PC-9 (cell line): ENCODE measurements at places on chromosomes 1 and 21. TPM values are rescaled to one million over a fixed set of nuclear protein-coding genes. Genes with fewer than 3 reads are reported as not detected.

GRCh38 chr1:3259020-3259419 lies 190.0 kb downstream of the PRDM16 start:
- H3K4me3 ChIP-seq, result no peak overlapping the region
- H3K36me3 ChIP-seq, result no peaks in the 10 kb centered on the region
- peaks cover 90% of the 10 kb centered on the region for H3K27me3 ChIP-seq
- no peak overlapping the region for H3K27ac ChIP-seq

- H3K27ac ChIP-seq, result no peak overlapping the region
Measured at GRCh38 chr1:94675373-94675772, 133.8 kb upstream of the F3 start.

GRCh38 chr1:214882616-214883015 lies 199.9 kb upstream of the KCNK2 start:
- no peak for DNase-seq
- no peaks in the 10 kb centered on the region for H3K27me3 ChIP-seq
- H3K4me1 ChIP-seq, result no peaks in the 10 kb centered on the region
- no peak overlapping the region for H3K4me3 ChIP-seq

DNA sequence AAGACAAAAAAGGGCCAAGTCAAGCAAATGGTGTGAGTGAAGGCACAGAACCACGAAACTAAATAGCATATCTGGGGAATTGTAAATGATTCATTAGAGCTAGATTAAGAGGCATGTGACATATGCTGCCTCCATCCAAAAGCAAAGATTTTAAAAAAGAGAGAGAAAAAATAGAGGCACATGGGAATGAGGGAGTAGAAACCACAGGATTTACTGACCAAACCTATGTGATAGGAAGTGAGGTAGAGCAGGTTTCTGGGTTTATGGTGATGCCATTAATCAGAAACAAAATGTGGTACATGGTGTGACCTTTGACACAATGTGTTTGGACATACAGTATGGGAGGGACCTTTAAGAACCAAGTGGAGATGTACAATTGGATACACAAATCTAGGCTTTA lies 13.6 kb downstream of the C1orf52 start:
- no peak for DNase-seq
- no peak overlapping the region for H3K27ac ChIP-seq
- no peak overlapping the region for H3K4me3 ChIP-seq
- H3K27me3 ChIP-seq, result no peaks in the 10 kb centered on the region
- H3K4me1 ChIP-seq, result peaks cover 22% of the 10 kb centered on the region

DNA sequence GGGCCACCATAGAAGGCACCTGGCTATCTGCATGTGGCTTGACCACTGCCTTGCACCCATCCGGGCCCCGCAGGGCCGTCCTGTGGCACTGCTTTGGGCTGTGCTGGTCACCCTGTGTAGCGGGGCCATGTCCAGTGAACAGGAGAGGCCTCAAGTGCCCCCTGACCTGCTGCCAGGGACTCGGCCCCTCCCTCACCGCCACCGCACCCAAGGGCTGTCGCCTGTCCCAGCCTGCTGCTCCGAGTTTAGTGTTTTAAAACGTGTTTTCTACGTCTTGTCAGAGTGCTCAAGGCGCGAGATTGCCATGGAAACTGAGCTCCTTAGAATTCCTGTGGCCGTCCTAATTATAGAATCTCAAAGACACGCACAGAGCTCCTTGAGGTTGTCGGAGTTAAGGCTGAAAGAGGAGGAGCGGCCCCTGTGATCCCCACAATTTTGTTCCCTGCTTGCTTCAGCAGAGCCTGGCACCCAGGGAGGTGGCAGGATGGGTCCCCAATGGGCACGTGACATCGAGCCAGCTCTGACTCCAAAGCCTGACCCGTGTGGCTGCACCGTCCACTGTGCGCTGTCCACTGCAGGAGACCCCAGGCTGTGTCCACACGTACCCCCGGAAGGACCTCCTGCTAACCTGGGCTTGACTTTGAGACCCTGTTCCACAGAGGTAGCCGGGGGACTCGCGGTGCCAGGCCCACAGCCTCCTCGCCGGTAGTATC lies 66.2 kb downstream of the FAAP20 start:
- DNase-seq, result no peak
- no peak overlapping the region for H3K4me3 ChIP-seq
- no peak overlapping the region for H3K27ac ChIP-seq
- no peaks in the 10 kb centered on the region for H3K27me3 ChIP-seq
- H3K4me1 ChIP-seq, result peaks cover 17% of the 10 kb centered on the region

DNA sequence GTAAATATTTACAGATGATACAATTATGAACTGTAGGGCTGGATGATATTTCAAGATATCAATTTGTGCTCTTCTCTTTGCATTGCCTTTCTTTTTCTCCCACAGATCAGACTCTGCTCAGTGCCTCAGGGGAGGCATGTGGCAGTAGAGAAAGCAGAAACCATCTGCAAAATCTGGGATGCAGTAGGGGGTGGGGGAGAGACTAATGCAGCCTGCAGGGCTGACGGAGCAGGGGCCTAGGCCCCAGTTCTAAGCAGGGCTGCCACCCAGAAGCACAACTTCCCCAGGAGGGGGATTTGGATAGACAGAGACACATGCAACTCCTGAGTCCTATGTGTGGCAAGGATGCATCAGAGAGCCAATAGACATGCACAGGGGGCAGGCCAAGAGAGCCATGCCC lies 511.6 kb downstream of the SMYD3 start:
- H3K4me1 ChIP-seq, result no peaks in the 10 kb centered on the region
- no peak overlapping the region for H3K27ac ChIP-seq
- no peak overlapping the region for H3K4me3 ChIP-seq
- no peak for DNase-seq

GRCh38 chr1:178323067-178323466 lies 173.7 kb downstream of the CLEC20A start:
- H3K36me3 ChIP-seq, result no peaks in the 10 kb centered on the region
- no peaks in the 10 kb centered on the region for H3K27me3 ChIP-seq
- no peak overlapping the region for H3K27ac ChIP-seq
- DNase-seq, result no peak

GRCh38 chr1:98333406-98333805 lies 328.1 kb upstream of the SNX7 start:
- H3K36me3 ChIP-seq, result no peaks in the 10 kb centered on the region
- H3K27ac ChIP-seq, result no peak overlapping the region
- H3K4me1 ChIP-seq, result peaks cover 9% of the 10 kb centered on the region; the same call in 1 of the 2 replicates
- no peaks in the 10 kb centered on the region for H3K27me3 ChIP-seq
- no peak overlapping the region for H3K4me3 ChIP-seq

- peak overlapping the region; percentile 89 for H3K27ac ChIP-seq
- H3K36me3 ChIP-seq, result peaks cover 3% of the 10 kb centered on the region; the same call in 1 of the 2 replicates
- no peak for DNase-seq
- peaks cover 47% of the 10 kb centered on the region for H3K4me1 ChIP-seq
Measured at GRCh38 chr1:110237386-110238152, 27.5 kb downstream of the KCNC4 start.

DNA sequence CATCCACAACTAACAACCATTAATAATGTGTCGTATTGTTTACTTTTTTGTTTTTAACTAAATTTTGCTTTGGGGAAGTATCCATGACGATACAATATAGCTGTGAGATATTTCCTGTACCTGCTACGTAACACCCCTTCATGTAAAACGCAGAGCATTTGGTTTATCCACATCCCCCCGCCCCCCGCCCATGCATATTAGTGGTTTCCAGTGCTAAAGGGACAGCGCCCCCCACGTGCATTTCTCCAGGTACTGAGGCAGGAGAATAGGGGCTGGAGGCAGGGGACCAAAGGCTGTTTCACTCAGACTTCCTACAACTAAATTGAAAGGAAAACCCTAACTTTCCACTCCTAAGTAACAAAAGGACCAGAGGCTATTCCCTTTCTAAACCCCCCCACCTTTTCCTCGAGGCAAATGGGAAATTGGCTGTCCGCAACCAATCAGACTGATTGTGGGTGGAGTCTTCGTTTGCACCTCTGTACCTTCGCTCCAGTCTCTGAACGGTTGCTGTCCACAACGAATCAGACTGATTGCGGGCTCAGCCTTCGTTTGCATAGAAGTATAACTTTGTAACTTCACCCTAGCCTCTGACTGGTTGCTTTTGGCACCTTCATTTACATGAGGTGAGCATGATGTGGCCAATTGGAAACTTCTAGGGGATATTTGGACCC lies 12.2 kb upstream of the RIPK4 start:
- H3K4me1 ChIP-seq, result peaks cover 47% of the 10 kb centered on the region
- no peak overlapping the region for H3K4me3 ChIP-seq
- DNase-seq, result no peak
- no peaks in the 10 kb centered on the region for H3K27me3 ChIP-seq
- 0 out of 2 replicates have a peak overlapping the region, but pooled peaks have one; percentile 13 for H3K27ac ChIP-seq

- no peak overlapping the region for H3K27ac ChIP-seq
- H3K4me3 ChIP-seq, result no peak overlapping the region
- H3K27me3 ChIP-seq, result no peaks in the 10 kb centered on the region
- no peaks in the 10 kb centered on the region for H3K4me1 ChIP-seq
- DNase-seq, result no peak
Measured at GRCh38 chr1:194829492-194829891, 1643.1 kb upstream of the B3GALT2 start.

DNA sequence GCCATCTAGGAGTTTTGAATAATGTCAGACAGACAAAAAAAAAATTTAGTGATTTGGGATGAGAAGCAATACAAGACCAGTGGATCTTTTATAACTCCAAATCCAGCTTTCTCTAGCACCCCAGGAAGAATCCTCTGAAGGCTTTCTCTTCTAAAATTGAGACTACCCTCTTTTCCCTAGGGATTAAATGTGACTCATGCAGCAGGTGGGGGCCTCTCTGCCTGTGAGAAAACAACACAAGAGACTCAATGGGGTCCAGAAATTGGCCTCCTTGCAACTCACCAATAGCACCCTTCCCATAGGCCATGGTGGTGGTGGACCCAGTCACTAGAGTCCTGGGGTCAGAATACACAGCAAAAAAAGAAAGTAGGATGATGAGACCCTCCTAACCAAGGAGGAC lies 120.3 kb upstream of the ATP1A1 start:
- no peaks in the 10 kb centered on the region for H3K27me3 ChIP-seq
- H3K27ac ChIP-seq, result no peak overlapping the region
- H3K36me3 ChIP-seq, result no peaks in the 10 kb centered on the region
- H3K4me1 ChIP-seq, result peaks cover 20% of the 10 kb centered on the region
- no peak for DNase-seq

DNA sequence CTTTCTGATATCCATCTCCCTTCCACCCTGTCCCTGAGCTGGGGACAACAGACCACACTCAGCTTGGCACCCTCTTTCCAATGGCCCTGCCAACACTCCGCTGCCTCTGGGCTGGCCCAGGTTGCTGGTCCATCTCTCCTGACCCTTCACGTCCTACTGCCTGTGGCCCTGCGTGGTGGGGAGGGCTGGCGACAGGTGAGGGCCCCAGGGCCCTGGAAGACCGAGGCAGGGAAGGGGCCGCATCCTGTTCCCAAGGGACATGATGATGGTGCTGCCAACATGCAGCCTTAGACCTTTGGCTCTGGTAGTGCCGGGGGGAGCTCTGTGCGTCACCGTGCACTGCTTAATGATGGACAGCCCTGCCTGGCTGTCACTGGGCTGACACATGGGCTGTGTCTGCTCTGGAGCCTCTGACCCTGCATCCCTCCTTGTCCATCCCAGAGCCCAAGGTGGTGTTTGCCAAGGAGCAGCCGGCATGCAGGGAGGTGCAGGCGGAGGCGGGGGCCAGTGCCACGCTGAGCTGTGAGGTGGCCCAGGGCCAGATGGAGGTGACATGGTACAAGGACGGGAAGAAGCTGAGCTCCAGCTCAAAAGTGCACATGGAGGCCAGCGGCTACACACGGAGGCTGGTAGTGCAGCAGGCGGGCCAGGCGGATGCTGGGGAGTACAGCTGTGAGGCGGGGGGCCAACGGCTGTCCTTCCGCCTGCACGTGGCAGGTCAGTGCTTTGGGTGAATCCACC lies 65.2 kb downstream of the OBSCN start:
- no peaks in the 10 kb centered on the region for H3K36me3 ChIP-seq
- no peaks in the 10 kb centered on the region for H3K4me1 ChIP-seq
- H3K27me3 ChIP-seq, result no peaks in the 10 kb centered on the region
- no peak overlapping the region for H3K4me3 ChIP-seq

DNA sequence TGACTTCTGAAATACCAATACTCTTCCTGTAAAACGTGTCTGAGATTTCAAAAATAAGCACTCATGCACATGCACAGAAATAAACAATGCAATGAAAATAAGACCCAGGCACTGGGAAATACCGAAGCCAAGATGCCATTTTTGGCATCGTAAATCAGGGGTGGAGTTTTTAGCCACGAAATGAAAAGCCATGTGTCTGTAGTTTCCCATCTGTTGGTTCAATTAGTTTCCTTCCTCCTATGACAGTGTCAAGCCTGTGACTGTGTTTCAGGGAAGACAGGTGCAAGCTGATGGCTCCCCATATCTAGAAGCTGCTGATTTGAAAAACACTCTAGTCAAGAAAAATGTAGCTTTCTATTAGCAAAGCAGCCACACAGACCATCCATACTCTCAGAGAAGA lies 480.4 kb upstream of the CAMK1G start:
- no peaks in the 10 kb centered on the region for H3K4me1 ChIP-seq
- H3K27me3 ChIP-seq, result peaks cover 27% of the 10 kb centered on the region
- H3K36me3 ChIP-seq, result no peaks in the 10 kb centered on the region
- H3K27ac ChIP-seq, result no peak overlapping the region
- no peak for DNase-seq

GRCh38 chr1:54069791-54070170 lies 16.4 kb downstream of the TCEANC2 start:
- no peaks in the 10 kb centered on the region for H3K36me3 ChIP-seq
- DNase-seq, result no peak
- H3K27me3 ChIP-seq, result no peaks in the 10 kb centered on the region

- no peaks in the 10 kb centered on the region for H3K36me3 ChIP-seq
- H3K27me3 ChIP-seq, result no peaks in the 10 kb centered on the region
- H3K4me1 ChIP-seq, result no peaks in the 10 kb centered on the region; the same call in 1 of the 2 replicates
- no peak for DNase-seq
- H3K27ac ChIP-seq, result no peak overlapping the region
Measured at GRCh38 chr1:169565335-169566271, 20.7 kb downstream of the F5 start.

DNA sequence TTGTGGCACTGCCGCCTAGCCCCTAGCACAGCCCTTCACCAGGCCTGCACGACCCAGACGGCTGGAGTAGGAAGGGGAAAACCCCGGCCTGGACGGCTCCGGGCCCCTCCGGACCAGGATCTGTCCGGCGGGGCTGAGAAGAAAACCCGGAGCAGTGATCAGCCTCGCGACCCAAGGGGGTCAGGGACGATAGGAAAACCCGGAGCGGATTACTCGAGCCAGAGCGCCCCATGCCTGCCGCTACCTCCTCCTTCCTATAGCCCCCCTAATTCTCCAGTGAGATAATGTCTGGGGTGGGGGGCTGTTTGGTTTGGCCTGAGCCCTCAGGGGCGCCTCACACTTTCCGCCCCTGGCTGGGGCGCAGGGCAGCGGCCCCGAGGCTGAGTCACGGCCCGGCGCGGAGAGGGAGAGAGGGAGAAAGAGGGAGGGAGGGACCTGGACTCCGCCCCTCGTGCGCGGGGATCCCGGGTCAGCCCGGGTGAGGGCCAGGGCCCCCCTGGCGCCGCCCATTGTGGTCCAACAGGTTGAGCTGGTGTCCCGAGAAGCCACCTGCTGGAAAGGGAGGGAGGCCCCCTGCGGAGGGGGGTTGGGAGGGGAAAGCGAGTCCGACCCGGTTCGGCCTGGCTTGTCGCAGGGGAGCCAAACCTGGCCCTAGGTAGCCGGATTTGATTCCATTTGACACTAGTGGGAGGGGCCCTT lies 1.7 kb upstream of the ZBTB7B start:
- peak overlapping the region; percentile 72 for H3K27ac ChIP-seq
- no peaks in the 10 kb centered on the region for H3K27me3 ChIP-seq
- peaks cover 22% of the 10 kb centered on the region for H3K4me1 ChIP-seq
- H3K36me3 ChIP-seq, result no peaks in the 10 kb centered on the region

Gene MXRA8
- total RNA-seq, result 0.55 and 0.80 TPM in 2 replicates

Gene AKIRIN1
- total RNA-seq, result 76.9 and 80.0 TPM in 2 replicates

Gene HMGCS2
- total RNA-seq, result not detected in 2 replicates

Gene CA6
- not detected in 2 replicates for total RNA-seq

Gene OR6K3
- not detected in 2 replicates for total RNA-seq

Gene MMP23B
- total RNA-seq, result 4.6 and 4.9 TPM in 2 replicates

Gene KCNH1
- total RNA-seq, result not detected in 2 replicates

Gene KLHDC8A
- not detected in 2 replicates for total RNA-seq

Gene RGSL1
- total RNA-seq, result not detected in 2 replicates

Gene GPR3
- 0.98 and 1.2 TPM in 2 replicates for total RNA-seq

Gene DCST1
- 0.22 and 0.43 TPM in 2 replicates for total RNA-seq

Gene TEX38
- 0.45 TPM in 1 of 2 replicates, not detected in the other for total RNA-seq
